Frontal cortex (tissue), 4 donors: ENCODE measurements at places on chromosomes 1 and 21. TPM values are rescaled to one million over a fixed set of nuclear protein-coding genes. Genes with fewer than 3 reads are reported as not detected.

IGSF3 gene
- 134 TPM for total RNA-seq

RRAGC gene
- total RNA-seq, result 18.8 TPM

LEFTY1 gene
- 0.41 TPM for total RNA-seq

WNT3A gene
- not detected for total RNA-seq

FCAMR gene
- not detected for total RNA-seq

AQP10 gene
- total RNA-seq, result not detected

GRCh38 chr1:194919146-194919545 lies 1689.1 kb downstream of the KCNT2 start:
- DNase-seq, result no peak

GRCh38 chr1:45666836-45667235 lies 19.5 kb downstream of the GPBP1L1 start:
- no peak for DNase-seq

DNA sequence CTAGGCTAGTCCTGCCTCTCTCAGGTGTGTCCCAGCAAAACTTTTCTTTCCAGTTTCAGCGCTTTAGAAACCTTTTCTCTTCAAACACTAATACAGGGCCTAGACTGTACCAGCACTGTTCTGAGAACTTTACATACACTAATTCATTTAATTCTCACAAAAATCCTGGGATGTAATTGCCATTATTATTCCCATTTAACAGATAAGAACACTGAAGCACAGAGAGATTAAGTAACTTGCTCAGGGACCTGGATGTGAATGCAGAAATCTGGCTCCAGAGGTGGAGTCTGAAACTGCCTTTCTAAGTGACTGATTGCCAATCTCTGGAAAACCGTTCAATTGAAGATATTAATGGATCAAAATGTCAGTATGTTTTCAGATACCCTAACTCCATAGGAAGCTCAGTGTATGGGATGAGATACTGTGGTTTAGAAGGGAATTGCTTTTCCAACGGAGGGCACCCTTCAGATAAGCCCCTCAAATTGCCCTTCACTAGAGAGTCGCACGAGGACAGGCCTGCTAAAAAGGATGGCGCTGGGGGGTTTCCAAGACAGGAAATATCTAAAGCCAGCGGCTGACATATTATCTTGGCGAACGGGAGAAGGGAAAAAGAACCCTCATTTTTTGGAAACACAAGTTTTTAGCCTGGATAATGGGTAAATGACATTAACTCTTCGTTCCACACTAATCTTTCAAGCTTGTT lies 698 bp upstream of the UCK2 start:
- no peak for DNase-seq

DNA sequence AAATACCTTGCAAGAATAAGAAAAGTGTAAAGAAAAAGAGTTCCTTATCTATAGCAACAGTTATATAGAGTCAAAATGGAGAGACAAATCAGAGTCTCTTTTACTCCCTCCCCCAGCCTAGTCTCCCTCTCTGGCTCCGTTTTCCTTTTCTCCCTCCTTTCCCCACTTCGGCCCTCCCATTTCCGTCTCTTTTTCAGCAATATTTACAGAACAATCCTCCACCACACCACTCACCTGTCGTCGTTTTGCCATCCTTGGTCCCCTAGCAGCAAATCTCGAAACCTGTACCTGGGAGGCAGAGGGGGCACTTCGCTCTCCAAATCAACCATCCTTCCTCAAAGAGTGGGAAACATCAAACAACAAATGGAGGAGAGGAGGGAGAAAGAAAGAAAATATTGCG lies 259 bp downstream of the KCNT2 start:
- DNase-seq, result no peak

DNA sequence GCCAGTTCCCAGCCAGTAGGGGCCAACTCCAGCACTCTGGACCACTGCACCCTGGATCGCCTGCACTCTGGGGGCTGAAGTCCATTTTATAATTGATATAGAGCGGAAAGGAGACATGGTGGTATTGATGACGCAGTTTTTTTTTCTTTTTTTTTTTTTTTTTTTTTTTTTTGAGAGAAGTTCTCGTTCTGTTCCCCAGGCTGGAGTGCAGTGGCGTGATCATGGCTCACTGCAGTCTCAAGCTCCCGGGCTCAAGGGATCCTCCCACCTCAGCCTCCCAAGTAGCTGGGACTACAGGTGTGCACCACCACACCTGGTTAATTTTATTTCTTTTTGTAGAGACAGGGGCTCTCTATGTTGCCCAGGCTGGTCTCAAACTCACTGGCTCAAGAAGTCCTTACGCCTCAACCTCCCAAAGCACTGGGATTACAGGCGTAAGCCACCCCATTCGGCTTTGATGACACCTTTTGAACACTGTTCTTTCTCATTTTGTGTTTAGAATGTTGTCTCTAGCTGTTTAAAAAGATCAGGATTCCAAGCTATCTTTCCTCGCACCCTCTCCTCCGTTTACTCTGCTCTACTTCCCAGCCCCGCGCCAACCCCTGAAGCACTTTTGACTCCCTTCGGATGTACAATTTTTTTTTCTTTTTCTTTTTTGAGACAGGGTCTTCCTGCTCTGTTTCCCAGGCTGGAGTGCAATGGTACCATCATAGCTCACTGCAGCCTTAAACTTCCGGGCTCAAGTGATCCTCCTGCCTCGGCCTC lies 960 bp downstream of the MX2 start:
- no peak for DNase-seq

DNA sequence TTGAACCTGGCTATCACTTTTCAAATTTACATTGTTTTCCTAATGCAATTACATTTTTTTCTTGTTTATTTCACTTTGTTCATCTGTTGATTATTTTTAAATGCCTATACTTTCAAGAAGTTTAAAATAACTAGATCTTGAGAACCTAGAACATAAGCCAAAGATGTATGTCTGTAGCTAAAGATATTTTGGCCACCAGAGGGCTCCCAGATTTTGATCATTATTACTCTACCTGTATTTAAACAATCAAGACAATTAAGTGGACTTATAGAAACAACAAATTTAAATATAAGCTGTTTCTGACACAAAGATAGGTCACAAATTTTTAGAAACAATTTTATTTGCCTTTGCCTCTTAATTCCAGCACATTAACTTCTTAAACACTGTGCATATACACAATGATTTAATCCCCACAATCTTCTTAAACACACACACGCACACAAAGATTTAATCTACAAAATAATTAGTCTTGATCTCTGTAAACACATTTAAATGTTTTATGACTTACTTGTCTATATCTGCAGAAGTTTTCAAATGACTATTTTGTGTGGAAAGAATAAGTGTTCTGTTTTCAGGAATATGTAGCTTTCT lies 380.0 kb downstream of the DSCAM start:
- DNase-seq, result no peak

- DNase-seq, result no peak
Measured at GRCh38 chr1:65795311-65795710, 2.6 kb downstream of the PDE4B start.

- no peak for DNase-seq
Measured at GRCh38 chr1:228669242-228669585, 66.1 kb upstream of the RHOU start.

DNA sequence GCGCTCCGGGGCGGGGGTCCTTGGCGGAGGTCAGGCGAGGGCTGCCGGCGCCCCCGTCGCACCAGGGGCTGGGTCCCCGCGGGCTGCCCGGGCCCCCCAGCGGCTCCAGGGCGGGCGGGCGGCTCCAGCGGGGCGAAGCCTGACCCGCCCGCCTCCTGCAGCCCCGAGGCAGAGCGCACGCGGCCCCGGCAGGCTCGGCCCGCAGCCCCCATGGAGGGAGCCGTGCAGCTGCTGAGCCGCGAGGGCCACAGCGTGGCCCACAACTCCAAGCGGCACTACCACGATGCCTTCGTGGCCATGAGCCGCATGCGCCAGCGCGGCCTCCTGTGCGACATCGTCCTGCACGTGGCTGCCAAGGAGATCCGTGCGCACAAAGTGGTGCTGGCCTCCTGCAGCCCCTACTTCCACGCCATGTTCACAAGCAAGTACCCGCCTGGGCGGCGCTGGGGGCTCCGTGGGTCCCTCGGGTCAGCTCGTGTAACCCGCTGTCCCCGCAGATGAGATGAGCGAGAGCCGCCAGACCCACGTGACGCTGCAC lies 817 bp downstream of the KLHL17 start:
- no peak for DNase-seq

- DNase-seq, result no peak
Measured at GRCh38 chr1:38044221-38045215, 2.1 kb downstream of the POU3F1 start.

GRCh38 chr21:45873418-45873817 lies 108.2 kb upstream of the COL6A1 start:
- no peak for DNase-seq

DNA sequence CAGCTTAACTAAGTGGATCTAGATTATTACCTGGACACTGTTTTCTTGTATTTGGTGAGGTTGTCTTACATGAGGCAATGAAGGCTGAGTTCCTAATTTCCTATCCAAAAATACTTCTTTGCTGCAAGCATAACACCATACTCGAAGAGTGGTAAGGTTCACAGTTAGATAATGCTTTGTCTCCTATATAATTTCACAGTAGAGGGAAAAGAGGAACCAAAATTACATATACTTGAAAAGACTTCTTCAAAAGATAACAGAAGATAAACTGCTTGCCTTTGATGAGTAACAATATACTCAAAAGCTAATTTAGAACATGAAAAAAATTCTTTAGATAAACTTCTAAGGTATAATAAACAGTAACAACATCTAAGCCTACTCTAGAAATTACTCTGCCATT lies 20.4 kb downstream of the USP33 start:
- no peak for DNase-seq

DNA sequence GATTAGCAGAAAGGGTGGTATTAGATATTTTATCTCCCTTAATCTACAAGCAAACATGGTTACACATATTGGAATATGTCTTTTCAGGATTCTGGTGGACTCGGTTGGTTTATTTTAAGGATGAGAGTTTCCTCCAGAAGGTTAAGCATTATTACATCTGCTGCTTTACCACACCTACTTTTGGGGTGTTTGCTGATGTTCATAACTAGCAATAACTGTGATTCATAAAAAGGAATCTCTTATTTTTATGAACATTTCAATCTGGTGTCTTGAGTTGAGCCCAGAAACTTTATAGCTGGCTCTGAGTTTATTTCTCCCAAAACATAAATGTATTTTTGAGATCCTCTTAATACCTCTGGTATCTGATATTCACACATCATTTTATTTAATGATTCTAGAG lies 82.7 kb downstream of the LRRC8D start:
- DNase-seq, result no peak

GRCh38 chr1:177287270-177287669 lies 116.5 kb downstream of the BRINP2 start:
- DNase-seq, result no peak

GRCh38 chr1:177753655-177754054 lies 216.2 kb downstream of the SEC16B start:
- DNase-seq, result peak; percentile 20

DNA sequence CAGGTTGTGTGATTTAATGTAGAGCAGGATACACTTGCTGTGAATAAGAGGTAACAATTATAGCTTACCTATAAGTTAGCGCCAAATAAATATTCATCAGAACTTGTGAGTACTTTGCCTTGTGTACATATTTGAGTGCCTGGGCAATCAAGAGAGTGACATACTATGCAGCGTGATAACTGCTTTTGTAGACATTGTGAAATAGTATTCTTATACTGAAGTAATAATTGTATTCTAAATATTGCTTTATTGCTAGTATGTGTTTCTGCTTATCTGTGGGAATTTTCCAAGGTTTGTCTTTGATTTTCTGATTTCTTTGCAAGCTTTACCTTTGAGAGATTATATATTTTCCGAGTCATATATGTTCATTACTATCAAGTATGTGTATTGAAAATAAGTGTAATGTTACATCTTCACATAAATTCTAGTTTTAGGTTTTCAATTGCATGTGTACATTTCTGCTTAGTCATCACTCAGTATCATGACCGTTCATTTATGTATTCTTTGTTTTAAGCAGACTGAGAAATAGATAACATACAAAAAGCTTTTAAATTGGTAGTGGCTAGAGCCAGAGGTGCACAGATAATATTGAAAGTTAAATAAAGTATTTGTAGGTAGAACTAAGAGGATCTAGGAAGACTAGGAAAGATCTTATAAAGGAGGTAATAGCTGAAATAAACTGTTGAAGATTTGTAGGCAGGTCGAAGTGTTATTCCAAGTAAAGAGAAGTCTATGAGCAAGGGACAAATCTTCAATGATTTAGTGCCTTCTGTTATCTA lies 19.5 kb downstream of the USP25 start:
- DNase-seq, result no peak

GRCh38 chr1:917466-918091 lies 6.1 kb upstream of the SAMD11 start:
- DNase-seq, result no peak

DNA sequence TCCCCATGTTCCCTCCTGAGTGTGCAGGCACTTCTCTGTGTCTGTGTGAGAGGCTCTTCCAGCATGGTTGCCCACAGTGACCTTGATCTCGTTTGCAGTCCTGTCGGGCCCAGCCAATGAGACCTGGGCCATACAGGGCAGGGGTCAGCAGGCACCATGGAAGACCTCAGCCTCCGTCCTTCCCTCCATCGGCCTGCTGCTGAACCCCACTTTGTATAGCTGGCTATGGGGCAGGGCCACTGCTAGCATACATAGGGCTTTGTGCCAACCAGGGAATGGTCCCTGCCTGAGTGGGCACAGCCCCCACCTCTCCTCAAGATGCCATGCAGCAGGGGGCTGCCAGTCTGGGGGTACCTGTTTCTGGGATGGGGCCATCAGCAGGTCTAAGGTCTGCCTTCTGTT lies 3.8 kb downstream of the C1orf35 start:
- peak; percentile 1 for DNase-seq

DNA sequence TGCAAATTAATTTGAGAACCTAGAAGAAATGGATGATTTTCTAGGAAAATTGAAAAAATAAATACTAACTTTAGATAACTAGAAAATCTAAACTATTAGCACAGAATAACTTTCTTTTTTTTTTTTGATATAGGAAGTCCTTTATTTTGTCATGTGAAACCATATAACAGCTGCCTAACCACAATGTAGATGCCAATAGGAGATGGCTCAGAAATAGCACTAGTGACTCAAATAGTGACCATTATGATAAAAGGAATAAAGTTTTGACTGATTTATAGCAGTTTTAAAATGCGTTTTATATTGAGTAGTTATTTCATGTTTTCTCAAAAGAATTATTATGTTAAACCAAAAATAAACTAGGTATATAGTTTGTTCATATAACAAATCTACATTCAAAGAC lies 158.0 kb upstream of the CACYBP start:
- DNase-seq, result no peak

- no peak for DNase-seq
Measured at GRCh38 chr1:63190171-63190570, 132.2 kb upstream of the FOXD3 start.

DNA sequence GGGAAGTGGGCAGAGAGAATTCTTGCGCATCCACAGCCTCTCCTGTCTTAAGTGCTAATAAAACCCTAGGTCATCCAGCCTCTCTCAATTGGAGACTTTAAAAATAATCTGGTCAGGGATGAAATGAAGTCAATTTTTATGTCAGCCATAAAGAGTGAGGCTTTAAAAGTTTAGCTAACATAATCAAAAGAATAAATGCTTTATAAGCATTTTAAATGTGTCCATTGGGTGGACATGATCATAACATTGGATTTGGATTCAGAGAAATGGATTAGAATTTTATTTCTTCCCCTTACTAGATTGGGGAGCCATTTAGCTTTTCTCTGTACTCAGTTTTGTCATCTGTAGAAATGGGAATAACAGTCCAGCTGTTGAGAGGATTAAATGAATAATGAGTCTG lies 55.5 kb downstream of the PGM1 start:
- no peak for DNase-seq

GRCh38 chr1:2555634-2556276 lies 416 bp upstream of the TNFRSF14 start:
- peak; percentile 71 for DNase-seq
